ENCODE measurements at places on chromosomes 7 and 10.

- no peak for DNase-seq
Measured at GRCh38 chr10:60188548-60188947, 201.1 kb downstream of the ANK3 start.

GRCh38 chr10:33421789-33422462, 87.5 kb upstream of the NRP1 start:
- DNase-seq: no peak

- DNase-seq: no peak
Measured at GRCh38 chr7:27593226-27593625, 69.5 kb downstream of the HIBADH start.

GRCh38 chr10:20406281-20407104, 490.6 kb downstream of the NEBL start:
- no peak for DNase-seq

GRCh38 chr10:123380491-123381085, 226.4 kb downstream of the BUB3 start:
- peak; percentile 24 for DNase-seq

- DNase-seq: no peak
Measured at GRCh38 chr7:158448430-158449100, 139.1 kb downstream of the PTPRN2 start.

GRCh38 chr7:22355620-22356009, 1.3 kb downstream of the RAPGEF5 start:
- no peak for DNase-seq

DNA sequence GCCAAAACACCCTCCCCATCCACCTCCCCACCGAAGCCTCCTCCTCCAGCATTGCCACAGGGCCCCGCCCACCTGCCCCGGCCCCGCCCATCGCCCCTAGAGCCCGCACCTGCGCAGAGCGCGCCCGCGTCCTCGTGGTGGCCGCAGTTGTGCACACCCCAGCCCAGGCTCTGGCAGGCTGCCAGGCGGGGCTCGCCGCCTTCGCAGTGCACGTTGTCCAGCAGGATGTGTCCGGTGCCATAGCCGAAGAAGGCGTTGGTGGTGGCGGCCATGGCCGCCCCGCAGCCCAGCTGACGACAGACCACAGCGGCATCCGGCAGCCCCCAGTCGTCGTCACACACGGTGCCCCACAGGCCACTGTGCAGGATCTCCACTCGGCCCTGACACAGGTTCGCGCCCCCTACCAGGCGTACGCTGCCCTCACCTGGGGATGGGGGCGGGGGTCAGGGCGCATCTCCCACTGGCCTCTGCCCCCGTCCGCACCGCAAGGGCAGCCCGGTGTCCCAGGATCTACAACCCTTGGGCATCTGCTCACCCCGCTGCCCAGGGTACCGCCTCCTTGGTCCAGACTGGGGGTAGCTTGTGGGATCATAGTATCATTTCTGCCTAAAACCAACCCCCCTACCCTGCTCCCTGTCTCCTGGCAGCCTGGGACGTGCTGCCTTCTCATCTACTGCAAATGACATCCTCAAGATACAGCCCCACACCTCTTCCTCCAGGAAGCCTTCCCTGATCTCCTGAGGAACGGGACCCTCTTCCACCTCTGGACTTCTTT, 11.9 kb downstream of the SSC4D start:
- no peak for DNase-seq

GRCh38 chr7:104894726-104895521, 119.1 kb upstream of the KMT2E start:
- no peak for DNase-seq

GRCh38 chr10:50417886-50418830, 166.8 kb upstream of the ASAH2 start:
- peak; percentile 48 for DNase-seq

DNA sequence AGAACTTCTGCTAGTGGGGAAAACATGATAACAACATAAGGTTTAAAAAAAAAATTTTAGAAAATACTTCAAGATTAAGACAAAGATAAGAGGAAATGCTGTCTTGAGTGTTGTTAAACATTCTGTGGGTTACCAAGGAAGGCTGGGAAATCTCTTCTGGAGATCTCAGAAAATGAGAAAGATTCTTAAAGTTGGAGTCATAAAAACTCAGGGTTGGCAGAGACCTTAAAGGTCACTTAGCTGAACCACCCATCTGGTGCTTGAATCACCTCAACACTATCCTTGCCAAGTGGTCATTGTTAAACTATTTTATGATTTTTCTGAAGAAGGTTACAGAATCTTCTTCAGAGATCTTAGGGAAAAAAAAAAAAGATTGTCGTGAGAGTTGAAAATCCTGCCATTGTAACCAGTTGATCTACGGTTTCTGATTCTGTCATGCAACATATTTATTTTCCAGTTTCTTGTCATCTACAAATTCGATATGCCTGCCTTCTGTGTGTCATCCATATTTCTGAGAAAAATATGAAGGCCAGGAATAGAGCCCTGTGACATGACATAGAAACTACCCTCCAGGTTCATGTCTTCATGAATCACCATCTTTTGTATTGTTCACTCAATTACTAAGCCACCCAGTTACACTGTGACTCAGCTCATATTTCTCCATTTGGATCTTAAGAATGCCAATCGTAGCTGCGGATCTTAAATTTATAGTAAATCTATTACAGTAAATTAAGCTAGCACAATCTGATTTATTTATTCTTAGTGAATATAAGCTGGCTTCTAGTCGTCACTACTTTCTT, 179.2 kb downstream of the ST7 start:
- no peak for DNase-seq

- DNase-seq: no peak
Measured at GRCh38 chr10:11322698-11323097, 288.8 kb downstream of the USP6NL start.

DNA sequence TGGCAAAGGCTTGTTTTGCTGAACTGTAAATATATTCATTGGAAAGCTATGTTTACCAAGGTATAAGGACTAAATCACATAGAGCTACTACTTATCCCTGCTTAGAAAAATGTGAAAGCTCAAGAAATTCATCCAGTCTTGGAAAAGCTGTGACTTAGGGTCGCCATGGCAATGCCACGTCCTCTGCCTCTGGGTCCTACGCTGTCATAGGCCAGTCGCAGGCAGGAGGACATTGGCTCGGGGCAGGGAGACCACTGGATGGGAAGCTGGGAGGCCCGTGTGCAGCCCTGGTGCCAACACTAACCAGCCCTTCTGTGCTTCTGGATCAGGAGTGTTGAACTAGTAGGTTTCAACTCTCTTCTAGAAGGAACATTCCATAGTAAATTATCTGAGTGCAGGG, 67.3 kb upstream of the PDZD8 start:
- DNase-seq: no peak

- no peak for DNase-seq
Measured at GRCh38 chr7:45225948-45226335, 68.4 kb downstream of the RAMP3 start.

DNA sequence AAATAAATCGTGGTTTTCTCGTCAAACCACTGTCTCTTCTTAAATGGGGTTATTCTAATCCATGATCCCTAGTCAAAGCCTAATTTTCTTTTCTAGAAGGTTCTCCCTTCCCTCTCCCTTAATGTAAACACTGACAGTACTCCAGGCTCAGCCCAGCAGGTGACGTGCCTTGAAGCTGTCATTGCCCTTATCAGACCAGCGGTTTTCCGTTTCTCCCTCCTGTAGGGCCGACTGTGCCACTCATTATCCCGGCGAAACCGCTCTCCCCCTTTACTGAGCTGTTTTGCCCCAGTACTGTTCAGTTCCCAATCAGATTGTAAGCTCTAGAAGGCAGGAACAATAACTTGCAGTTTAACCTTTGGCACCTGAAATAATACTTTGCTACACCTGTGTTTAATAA, 153.5 kb upstream of the RHEB start:
- no peak for DNase-seq

GRCh38 chr7:42222891-42223290, 14.1 kb downstream of the GLI3 start:
- no peak for DNase-seq

DNA sequence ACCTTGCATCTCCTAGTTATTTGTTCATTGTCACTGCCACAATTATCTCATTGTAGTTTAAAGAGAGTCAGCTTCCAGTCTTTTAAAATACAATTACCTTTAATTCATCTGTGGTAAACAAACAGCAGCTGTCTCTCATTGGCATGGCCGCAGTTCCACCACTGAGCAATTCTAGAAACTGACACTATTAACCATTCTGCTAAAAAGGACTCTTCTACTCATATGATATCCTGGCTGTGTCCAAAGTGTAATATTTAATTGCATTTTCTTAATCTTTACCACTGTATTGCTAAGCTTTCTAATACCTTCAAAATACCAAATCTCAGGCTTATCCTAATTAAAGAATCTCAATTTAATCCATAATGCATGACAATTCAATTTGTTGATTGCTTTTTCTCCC, 639.0 kb downstream of the AUTS2 start:
- no peak for DNase-seq

GRCh38 chr7:40697653-40698052, 562.8 kb downstream of the SUGCT start:
- no peak for DNase-seq

GRCh38 chr10:86872757-86873156, 84.7 kb downstream of the MMRN2 start:
- no peak for DNase-seq

- no peak for DNase-seq
Measured at GRCh38 chr7:40099837-40100236, 34.6 kb downstream of the MPLKIP start.

All from HuH-7 (cell line).